Mononuclear cell (primary cell): ENCODE measurements at places on chromosomes 7 and 10. TPM values are rescaled to one million over a fixed set of nuclear protein-coding genes. Genes with fewer than 3 reads are reported as not detected.

The CUEDC2 gene
- 16.0 TPM for total RNA-seq

The NUTM2E gene
- total RNA-seq: 0.42 TPM

The SLC25A28 gene
- total RNA-seq: 43.1 TPM

The DEPP1 gene
- total RNA-seq: 0.21 TPM

The MEOX2 gene
- total RNA-seq: not detected

The FMC1 gene
- 2.2 TPM for total RNA-seq

The SEMA3D gene
- total RNA-seq: 0.21 TPM

The RAPGEF5 gene
- 0.63 TPM for total RNA-seq

The GTF2IRD1 gene
- total RNA-seq: 0.21 TPM

The EFCAB10 gene
- total RNA-seq: 0.94 TPM

The CPXM2 gene
- total RNA-seq: not detected
